NCI-H1417 treated with DMSO at 0.1 percent for 48 hours (cell line): ENCODE measurements at places on chromosomes 6 and 20.

DNA sequence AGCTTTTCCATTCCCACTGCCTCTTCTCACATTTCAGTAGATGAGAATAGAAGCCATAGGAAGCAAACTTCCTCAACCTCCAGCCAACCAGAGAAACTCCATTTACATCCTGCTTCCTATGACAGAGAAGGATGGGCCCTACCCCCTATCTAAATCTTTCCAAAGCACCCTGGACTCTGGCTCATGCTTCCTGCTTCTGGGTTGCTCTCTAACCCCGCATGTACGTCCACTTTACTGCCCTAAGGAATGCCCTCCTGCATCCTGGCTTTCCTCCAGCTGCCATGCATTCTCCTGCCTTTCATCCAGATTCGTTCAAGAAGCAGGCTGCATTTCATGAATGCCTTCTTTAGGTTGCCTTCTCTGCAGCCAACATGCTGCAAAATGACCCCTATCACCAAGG lies 91.9 kb downstream of the FAM217A start:
- DNase-seq, result no peak

GRCh38 chr6:75118925-75119515 lies 86.8 kb downstream of the COL12A1 start:
- no peak for DNase-seq

- peak; percentile 37 for DNase-seq
Measured at GRCh38 chr6:16964553-16965499, 137.0 kb upstream of the STMND1 start.

GRCh38 chr20:49384437-49385434 lies 97.7 kb downstream of the KCNB1 start:
- no peak for DNase-seq

DNA sequence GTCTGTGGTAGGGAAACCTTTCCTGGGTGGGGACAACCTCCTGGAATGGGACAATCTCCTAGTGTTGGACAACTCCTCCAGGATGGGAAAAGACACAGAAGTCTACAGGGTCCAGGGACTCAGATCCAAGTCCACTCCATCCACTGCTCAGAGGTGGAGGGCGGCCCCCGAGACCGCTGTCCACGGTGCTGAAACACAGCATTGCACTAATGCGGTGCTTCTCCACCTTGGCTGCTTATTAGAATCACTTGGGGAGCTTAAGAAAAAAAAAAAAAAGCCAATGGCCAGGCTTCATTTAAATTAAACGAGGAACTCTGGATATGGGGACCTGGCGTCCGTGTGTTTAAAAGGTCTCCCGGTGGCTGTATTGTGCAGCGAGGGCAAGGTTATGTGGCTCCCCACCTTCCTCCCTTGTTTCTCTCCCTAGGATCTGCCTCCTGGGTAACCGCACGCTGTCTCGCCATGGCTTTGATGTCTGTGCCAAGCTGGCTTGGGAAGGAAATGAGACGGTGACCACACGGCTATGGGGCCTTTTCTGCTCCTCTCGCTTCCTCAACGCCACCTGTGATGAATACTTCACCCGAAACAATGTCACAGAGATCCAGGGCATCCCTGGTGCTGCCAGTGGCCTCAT lies 12.0 kb downstream of the SLC12A5 start:
- DNase-seq, result no peak

DNA sequence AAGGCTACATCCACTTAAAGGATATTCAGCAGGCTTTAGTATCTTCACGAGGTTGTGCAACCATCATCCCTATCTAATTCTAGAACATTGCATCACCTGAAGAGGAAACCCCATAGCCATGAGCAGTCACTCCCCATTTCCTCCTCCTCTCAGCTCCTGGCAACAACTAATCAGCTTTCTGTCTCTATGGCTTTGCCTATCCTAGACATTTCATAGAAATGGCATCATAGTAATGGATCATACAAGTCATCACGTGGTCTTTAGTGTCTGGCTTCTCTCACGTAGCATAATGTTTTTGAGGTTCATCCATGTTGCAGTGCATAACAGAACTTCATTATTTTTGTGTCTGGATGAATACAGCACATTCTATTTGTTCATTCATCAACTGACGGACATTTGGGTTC lies 20.5 kb downstream of the SNAI1 start:
- no peak for DNase-seq

DNA sequence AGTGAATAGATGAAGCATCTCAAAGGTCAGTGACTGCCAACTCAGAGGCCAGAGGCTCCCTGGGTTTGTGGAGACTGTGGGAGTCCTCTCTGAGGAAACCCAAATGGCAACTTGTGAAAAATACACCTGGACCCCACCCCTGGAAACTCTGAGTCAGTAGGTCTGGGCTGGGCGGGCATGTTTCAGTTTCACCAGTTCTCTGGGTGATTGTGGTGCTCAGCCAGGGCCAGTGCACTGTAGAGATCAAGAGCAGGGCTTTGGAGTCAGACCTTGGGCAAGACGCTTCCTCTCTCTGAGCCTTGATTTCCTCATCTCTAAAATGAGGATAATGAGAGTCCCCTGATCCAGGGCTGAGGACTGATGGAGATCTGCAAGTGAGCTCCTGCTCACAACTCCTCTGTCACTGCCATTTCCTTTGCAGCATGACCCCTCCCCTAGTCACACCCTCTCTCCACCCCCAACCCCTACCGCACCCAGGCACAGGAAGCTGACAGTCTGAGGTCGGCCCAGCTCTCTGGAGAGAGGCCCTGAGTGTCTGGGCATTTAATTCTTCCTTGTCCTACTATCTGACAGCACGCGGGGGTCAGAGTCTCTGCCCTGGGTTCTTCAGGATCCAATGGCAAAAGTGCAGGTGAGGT lies 5.1 kb downstream of the DEF6 start:
- no peak for DNase-seq

DNA sequence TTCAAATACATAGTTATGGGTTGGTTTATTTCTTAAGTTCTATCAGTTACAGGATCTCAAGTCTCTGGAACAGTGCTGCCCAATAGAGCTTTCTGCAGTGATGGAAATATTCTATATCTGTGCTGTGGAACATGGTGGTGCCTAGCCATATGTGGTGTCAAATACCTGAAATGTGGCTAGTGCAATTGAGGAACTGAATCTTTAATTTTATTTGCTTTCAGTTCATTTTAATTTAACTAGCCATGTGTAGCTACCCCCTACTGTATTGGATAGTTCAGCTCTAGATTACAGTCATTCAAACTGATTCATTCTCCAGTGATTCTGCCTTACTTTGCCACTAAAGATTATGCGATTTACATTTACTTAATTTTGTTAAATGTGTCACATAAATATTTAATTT lies 503.2 kb downstream of the CDKAL1 start:
- no peak for DNase-seq

GRCh38 chr6:10397756-10398445 lies 17.0 kb downstream of the TFAP2A start:
- no peak for DNase-seq

- no peak for DNase-seq
Measured at GRCh38 chr6:145247692-145248419, 487.5 kb downstream of the EPM2A start.

DNA sequence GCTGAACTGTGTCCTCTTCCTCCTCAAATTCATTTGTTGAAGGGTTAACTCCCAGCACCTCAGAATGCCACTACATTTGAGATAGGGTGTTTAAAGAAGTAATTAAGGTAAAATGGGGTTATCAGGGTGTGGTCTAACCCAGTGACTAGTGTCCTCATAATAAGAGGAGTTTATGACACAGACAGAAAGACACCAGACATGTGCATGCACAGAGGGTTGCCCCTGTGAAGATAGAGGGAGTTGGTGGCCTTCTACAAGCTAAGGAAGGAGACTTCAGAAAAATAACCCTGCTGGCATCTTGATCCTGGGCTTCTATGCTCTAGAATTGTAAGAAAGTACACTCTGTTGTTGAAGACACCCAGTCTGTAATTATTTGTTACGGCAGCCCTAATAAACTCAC lies 24.9 kb upstream of the EDN1 start:
- DNase-seq, result no peak

DNA sequence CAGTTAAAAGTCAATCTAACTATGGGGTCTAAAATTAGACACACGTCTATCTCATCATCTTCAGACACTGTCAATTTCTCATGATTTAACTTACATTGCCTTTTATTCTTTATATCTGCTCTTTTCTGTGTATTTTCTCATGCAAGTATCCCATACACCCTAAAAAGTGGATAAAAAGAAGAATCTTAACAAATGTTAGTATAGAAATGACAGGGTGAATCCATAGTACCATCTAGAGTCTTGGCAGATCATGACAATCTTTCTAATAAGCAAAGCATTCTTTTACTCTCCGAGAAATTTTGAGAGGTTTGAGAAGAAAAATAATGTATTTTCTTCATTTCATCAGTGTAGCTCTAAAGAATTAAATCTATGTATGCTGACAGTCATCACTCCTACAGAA lies 382.7 kb downstream of the C6orf118 start:
- no peak for DNase-seq

DNA sequence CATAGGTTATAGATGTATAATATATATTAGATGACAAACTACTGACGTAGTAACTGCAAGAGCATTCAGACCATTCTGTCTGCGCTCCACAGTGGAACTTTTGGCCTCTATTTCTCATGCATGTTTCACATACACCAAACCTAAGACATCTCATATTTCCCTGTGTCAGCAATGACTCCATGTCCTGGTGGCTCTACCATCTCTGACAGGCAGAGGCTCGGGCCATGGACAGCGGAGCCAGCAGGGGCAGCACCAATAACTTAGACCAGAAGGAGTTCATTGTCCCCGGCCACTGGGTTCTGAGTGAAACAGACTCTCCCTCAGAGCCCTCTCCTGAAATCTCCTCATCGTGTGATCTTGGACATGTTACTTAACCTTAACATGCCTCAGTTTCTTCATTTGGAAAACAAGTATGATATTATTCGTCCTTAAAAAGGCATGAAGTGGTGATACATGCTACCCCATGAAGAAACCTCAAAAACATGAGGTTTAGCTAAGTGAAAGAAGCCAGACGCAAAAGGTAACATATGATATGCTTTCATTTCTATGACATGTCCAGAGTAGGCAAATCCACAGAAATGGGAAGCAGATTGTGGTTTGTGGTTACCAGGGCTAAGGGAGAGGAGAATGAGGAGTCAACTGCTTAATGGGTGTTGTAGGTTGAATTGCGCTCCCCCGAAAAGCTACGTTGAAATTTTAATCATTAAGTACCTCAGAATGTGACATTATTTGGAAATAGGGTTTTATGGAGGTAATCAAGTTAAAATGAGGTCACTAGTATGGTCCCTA lies 564.0 kb upstream of the JARID2 start:
- no peak for DNase-seq

DNA sequence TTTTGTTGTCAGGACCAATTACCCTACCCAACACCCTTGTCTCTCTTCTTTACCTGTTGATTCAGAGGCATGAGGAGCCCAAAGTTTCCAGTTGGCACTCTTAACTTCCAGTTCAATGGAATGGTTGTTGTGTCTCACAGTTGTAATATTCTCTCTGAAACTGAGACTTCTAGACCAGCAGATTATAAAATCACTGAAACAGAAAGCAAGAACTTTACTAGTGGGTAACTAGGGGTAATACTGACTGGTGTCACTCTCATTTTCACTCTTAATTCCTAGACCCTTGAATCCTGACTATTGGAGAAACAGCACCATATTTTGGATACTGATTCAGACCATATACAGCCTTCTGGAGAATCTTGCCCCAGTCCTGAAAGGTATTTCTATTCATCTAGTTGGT lies 140.2 kb upstream of the MMS22L start:
- DNase-seq, result no peak

DNA sequence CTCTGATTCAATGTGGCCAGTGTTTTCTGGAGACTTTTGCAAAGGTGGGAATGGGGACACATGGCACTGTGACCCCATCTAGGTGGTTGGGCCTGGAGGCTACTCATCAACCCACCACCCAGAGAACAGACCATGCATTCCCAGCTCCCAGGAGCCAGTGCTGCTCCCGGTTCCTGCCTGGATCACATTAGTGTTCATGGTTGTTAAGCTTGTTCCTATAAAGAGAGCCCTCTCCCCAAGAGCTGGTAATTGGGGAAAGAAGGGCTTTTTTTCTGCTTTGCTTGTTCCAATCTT lies 102.0 kb downstream of the PHACTR3 start:
- DNase-seq, result no peak

DNA sequence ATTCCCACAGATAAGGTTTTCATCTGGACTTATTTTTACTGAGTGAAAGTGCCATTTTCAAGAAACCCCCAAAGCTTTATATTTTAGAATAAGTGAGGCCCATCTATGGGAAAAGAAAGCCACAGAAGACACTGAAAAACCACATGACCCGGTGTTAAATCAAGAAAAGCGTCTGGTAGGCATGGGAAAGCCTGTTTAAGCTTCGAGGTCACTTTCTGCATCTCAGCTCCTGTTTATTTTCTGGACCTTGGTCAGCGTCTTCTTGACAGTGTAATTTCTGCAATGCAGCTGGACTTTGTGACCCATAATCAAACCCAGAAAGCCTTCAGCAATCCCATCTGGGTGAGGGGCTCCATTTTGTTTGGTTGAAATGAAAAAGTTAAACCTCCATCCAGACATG lies 59.6 kb upstream of the NEDD9 start:
- no peak for DNase-seq

- DNase-seq, result no peak
Measured at GRCh38 chr20:14691994-14692393, 354.6 kb upstream of the FLRT3 start.

DNA sequence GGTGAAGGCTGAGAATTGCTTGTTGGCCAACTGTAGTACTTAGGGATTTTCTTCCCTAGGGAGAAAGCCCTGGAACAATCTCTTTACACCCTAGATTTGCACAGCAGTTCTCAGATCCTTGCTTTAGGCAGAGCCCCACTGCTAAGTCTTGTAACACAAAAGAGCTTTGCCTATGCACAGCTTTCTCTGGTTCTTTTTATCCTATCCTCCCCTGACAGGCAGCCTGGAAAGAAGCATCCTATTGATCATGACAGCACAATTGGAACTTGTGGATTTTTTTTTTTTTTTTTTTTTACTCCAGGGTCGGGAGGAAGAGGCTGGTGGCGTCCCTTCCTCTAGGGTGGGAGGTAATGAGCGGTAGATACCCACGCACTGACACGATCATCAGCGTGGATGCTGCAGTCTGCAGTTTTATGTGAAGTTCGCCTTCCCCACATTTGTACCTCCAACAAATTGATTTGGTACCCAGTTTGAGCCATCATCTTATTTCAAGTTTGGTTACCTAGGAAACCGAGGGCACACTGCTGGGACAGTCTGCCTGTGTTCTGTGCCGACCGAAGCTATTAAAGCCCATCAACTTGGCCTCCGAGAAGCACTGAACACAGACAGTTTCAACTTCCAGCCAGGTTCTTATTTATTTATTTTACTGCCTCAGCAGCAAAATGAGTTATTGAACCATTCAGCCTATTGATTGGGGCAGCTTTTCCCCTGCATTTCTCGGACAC lies 110.1 kb downstream of the NRN1 start:
- DNase-seq, result no peak

GRCh38 chr20:60863548-60863947 lies 388.5 kb upstream of the CDH4 start:
- DNase-seq, result no peak

- no peak for DNase-seq
Measured at GRCh38 chr6:108862479-108863191, 14.4 kb downstream of the ARMC2 start.

- DNase-seq, result no peak
Measured at GRCh38 chr6:62146954-62147853, 138.8 kb downstream of the KHDRBS2 start.
